CD4-positive, alpha-beta T cell treated with Interleukin-10 for 1 hour (primary cell): ENCODE measurements at places on chromosomes 11 and 22.

DNA sequence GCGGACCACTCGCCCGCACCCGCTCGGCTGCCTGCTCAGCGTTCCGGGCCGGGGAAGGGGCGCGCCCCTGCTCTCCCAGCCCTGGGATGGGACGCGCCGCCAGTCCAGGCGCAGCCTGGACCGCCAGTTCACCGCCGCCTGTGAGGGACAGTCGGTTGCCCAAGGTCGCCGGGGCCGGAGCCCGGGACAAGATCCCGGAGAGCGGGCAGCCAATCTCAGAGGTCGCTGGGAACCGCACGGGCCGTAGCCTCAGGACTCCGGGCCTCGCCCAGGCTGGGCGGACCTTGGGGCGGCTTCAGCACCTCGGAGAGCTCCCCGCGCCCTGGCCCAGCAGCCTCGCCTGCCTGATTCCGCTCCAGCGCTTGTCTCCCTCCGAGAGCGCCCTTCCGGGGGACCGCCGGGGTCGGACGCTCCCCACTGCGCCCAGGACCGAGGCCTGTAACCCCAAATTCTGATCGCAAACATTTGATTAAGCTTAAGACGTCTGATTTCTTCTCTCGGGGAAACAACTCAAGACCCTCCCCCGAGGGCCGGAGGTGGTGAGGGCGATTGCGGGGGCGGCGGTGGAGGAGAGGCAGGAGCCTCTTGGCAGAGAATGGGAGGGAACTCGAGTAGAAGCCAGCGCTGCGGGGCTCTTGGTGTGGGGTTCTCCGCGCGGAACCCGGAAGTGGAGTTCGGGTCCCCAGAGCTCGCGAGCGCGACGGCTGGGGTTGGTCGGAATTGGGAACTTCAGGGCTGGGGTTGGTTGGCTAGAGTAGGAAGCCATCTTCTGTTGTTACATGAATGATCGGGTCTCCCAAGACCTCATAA lies 1.1 kb upstream of the CHRM4 start:
- peak; percentile 79 for DNase-seq

DNA sequence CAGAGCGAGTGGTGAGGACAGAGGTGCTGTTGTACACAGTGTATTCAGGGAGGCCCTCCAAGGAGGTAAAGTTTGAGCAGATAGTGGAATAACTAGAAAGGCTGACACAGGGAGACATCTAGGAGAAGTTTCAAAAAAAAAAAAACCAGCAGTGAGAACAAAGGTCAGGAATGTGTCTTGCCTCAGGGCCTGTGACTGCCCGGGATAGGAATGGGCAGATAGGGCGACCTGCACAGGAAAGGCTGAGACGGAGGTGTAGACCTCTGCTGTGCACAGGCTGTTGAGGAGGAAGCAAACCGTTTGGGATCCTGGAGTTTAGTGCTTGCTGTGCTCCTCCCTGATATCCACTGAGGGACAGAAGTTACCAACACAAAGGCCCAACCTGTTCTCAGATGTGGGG lies 406.5 kb upstream of the B3GAT1 start:
- DNase-seq: no peak

GRCh38 chr22:17258015-17258787 lies 39.0 kb upstream of the ADA2 start:
- DNase-seq: peak; percentile 44

DNA sequence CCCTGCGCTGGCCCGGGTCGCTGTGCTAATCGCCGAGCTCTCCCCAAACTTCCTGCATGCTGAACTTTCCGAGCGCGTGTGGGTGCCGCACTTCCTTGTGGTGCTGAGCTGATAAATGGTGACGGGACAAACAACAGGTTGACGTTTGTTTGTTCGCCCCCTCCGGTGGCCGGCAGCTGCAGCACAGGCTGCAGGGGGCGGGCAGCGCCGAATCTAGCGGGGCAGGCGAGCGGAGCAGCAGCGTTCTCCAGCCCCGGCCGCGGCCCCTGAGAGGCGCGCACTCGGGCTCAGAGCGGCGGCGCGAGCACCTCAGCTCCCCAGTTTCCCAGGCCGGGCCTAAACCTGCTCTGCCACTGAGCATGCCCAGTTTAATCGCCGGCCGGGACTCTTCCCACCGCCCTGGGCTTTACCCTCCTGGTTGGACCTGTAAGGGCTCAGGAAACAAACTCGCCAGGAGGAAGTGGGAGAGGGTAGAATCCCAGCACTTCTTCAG lies at the start of gene PDGFD:
PDGFD (minus strand) TSS at position 120 of the 493 bp plus-strand sequence.
- peak; percentile 57 for DNase-seq

- DNase-seq: no peak
These were observed 66.7 kb upstream of the NUP50 start for GRCh38 chr22:45097061-45097460.

GRCh38 chr11:115208808-115209259 lies 295.4 kb downstream of the CADM1 start:
- DNase-seq: no peak

DNA sequence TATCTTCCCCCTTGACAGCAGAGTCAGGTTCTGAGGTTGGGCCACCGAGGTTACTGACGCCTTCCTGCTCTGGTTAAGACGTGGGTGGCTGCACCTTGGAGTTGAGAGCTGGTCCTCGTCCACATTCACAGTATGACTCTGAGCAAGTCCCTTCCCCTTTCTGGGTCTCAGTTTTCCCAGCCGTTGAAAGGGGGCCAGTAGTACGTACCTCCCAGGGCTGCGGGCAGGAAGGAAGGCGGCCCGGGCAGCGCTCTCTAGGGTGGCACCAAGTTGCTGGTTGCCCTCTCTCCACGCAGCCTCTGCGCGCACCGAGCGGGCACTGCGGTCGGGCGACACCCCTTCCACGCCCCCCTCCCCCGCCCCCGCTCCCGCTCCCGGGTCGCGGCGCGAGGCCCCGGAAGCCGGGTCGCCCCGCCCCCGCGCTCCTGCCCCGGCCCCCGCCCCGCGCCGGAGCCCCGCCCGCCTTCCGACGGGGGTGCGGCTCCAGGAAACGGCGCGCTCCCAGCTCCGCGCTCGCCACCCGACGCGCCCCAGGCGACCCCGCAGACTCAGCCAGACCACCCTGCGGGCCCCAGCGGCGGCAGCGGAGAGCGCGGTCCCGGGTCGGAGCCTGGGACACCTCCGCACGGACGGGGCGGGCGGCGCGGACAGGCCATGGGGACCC lies at the start of gene EHBP1L1:
EHBP1L1 (plus strand) TSS at position 486 of the 664 bp plus-strand sequence. CDS start 250 bp downstream, outside the sequence.
- DNase-seq: peak; percentile 88

GRCh38 chr11:29260939-29261705 lies 755.7 kb downstream of the KCNA4 start:
- no peak for DNase-seq

GRCh38 chr22:28608546-28608945 lies 71.1 kb downstream of the TTC28 start:
- DNase-seq: no peak

- no peak for DNase-seq
These were observed 8.8 kb downstream of the ZW10 start for GRCh38 chr11:113764527-113765219.

GRCh38 chr11:106311531-106312230 lies 234.2 kb downstream of the AASDHPPT start:
- DNase-seq: no peak

GRCh38 chr11:90555477-90555876 lies 332.6 kb upstream of the CHORDC1 start:
- no peak for DNase-seq

DNA sequence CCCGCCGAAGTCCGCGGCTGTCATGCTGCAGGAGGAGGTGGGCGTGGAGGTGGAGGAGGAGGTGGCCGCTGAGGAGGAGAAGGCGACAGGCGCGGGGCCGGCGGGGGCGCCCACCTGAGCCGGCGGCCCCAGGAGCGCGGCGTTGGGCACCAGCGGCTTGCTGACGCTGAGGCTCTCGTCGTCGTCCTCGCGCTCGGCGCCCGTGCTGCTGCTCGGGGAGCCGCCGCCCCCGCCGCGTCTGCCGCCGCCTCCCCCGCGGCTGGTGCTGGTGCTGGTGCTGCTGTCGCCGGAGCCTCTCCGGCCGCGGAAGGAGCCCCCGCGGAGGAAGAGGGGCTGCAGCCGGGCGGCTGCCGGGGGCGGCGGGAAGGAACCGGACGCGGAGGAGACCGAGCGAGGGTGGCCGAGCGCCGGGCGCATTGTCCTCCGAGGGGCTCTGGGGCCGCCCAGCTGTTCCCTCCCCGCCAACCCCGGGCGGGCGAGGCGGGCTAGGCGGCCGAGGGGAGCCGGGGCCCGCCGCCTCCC lies 388 bp downstream of the TMEM121B start:
- DNase-seq: no peak
